ENCODE measurements at places on chromosomes 12 and 14. TPM values are rescaled to one million over a fixed set of nuclear protein-coding genes. Genes with fewer than 3 reads are reported as not detected.

- no peak for DNase-seq
Observed at GRCh38 chr14:30874999-30875787, 834 bp downstream of the COCH start.

DNA sequence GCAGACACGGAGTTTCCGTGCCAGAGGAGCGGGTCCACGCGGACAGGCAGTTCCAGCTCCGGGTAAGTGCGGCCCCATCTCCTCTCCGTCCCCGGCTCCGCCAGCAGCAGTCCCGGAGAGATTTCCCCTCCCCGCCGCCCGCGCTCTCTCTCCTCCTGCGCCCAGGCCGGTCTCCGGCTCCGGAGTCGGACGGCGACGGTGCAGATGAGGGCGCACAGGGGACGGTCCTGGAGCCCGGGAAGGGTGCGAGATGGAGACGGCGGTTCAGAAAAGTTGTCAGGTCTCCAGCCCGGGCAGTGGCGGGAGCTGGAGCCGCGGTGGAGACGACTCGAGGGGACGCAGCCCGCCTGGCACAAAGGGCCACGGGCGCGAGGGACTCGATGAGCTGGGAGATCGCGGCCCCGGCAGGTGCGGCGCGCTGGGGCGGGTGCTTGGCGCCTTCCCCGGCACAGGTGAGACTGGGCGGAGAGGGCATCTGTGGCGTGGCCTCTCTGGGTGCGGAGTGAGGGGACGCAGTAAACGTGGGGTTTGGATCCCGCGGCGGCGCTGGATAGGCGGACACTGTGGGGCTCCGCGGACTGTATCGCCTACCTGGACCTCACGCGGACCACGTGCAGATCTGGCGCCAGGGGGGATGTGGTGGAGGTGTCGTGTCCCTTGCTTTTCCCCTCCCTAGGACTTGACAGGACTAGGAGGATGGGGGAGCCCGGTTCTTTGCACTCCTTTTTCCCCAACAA lies 1540.3 kb upstream of the TMEM132C start:
- no peak for DNase-seq

DNA sequence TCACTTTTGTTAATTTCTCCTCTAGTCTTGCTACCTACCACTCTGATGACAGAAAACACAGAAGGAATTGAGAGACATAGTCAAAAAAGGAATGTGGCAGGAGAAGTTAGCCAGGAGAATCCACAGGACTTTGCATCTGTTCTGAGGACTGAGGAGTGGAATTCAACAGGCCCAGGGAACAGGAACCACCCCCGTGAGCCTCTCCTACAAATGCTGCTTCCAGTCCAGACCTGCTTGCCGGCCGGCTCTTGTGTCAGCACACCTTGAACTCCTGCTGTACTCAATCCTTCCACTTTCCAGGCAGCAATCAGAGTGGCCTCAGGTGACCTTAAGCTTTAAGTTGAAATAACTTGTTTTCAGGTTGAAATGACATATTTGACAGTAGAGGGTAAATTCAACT lies 903.1 kb downstream of the BCL11B start:
- no peak for DNase-seq

- no peak for DNase-seq
Observed at GRCh38 chr14:48035836-48036235, 360.4 kb upstream of the MDGA2 start.

- DNase-seq, result no peak
Observed at GRCh38 chr12:3204143-3204542, 127.0 kb downstream of the TSPAN9 start.

GRCh38 chr14:61050417-61050816 lies 69.4 kb downstream of the SLC38A6 start:
- DNase-seq, result no peak

DNA sequence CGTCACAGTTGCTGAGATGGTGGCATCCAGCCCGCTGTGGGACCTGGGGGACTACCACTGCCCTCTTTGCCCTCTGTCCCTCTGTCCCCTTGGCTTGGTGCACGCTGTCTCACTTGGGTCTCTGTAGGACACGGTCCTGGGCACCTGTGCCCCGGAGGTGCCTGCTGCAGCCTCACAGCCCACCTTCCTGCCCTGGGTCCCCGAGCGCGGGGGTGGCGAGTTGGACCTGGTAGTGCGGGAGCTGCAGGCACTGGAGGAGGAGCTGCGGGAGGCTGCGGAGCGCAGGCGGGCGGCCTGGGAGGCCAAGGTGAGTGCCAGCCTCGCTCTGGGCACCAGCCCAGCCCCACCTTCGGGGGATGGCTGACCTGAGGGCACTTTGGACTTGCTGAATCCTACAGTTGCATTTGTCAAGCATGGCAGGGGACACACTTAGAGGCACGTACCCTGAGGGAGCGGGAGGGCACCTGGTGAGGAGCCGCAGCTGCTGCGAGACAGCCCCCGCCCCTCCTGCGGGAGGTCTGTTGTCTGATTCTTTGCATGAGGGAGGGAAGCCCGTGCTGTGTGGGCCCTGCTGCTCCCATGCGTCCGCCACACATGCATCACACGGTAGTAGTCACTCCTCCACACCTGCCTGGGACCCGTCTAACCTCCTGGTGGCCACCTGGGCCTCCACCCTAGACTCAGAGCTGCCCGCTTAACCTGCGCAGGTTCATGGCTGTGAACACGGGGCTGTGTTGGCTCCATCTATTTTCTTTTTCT lies 6.8 kb downstream of the TEDC1 start:
- no peak for DNase-seq

- DNase-seq, result no peak
Observed at GRCh38 chr12:30622509-30622908, 73.2 kb downstream of the IPO8 start.

DNA sequence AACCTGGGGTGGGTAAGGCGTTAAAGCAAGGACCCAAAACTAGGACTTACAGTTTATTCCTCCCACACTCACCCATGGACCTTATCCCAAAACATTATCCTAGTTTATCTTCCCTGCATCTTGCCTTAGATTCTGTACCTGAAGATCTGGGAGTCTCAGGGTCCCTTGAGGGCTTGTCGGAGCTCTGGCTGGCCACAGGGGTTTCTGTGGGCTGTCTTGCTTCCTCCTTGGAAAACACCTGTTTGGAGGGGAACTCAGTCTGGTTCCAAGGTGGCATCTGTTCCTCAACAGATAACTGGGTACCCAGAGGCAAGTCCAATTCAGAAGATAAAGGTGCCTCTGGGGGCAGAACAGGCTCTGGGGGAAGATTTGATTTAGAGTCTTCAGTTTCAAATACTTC lies 1.7 kb downstream of the CDCA3 start:
- DNase-seq, result no peak

GRCh38 chr14:41805633-41806032 lies 199.0 kb downstream of the LRFN5 start:
- DNase-seq, result no peak

GRCh38 chr12:1628666-1629337 lies at the start of gene WNT5B:
TSS of gene WNT5B (plus strand) at chr12:1629231. CDS start at chr12:1631355, 2,124 bp downstream.
- no peak for DNase-seq

DNA sequence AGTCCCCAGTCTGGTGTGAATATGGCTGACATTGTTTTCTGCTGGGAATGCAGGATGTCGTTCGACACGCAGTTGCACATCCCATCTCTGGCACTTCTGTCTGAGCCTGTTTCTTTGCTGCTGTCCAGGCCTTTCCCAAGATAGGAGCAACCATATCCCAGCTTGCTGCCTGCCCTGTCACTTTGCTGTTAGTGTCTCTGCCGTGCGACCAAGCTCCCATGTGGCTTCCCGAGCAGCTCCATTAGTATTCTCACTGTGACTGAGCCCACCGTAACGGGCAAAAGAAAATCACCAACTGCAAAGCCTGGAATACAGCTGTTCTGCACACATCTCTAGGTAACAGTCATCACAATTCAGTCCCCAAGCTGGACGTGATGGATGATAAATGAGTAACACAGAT lies 66.0 kb upstream of the CPSF6 start:
- no peak for DNase-seq

DNA sequence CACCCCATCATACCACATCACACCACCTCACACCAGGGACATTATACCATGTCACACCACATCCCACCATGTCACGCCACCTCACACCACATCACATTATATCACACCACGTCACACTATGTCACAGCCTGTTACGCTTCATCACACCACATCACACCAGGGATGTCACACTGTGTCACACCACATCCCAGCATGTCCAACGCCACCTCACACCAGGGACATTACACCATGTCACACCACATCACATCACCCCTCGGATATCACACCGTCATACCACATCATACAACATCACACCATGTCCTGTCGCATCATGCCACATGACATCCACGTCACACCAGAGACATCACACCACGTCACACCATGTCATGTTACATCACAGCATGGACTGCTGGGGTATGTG lies 235.5 kb downstream of the TMEM121 start:
- DNase-seq, result no peak

Gene PPP1R1A
- polyA plus RNA-seq, result 45.7 TPM

Gene TAS2R10
- 2.7 TPM for polyA plus RNA-seq

Gene NANOG
- polyA plus RNA-seq, result 0.16 TPM

Gene CCDC38
- polyA plus RNA-seq, result 0.42 TPM

Gene CBLN3
- polyA plus RNA-seq, result 2.9 TPM

Data from renal cortex interstitium (tissue), 15 donors.